ENCODE measurements at places on chromosomes 5 and 9.

DNA sequence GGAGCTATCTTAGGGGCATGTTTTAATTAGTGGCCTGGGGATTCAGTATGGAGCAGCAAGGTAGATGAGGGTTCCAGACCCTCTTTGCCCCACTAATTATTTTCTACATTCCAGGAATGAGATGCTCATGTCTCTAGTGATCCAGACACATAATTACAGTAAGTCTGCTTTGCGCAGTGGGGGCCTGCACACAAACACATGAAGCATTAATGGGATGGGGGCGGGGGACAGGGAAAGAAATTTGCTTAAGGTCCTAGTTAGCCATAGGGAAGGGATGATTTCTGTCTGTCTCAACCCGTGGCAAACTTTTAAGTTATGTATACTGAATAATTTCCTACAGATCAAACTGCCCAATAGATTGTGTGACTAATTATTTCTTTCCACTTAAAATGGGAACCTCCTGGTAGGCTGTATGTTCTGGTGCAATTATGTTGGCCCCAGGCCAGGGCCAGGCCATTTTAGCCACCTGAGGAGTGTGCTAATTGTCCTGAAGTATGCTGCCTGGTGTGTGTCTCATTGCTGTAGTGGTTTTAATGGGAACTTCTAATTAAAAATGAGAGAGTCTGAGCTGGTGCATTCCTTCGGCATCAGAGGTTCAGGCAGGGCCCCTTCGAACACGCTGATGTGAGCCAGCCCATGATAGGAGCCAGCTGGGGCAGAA lies 134.4 kb downstream of the PTTG1 start:
- DNase-seq: no peak

- DNase-seq: peak; percentile 9
Observed at GRCh38 chr5:89584339-89584956, 701.5 kb upstream of the MEF2C start.

- DNase-seq: no peak
Observed at GRCh38 chr9:14180093-14180959, 133.6 kb downstream of the NFIB start.

DNA sequence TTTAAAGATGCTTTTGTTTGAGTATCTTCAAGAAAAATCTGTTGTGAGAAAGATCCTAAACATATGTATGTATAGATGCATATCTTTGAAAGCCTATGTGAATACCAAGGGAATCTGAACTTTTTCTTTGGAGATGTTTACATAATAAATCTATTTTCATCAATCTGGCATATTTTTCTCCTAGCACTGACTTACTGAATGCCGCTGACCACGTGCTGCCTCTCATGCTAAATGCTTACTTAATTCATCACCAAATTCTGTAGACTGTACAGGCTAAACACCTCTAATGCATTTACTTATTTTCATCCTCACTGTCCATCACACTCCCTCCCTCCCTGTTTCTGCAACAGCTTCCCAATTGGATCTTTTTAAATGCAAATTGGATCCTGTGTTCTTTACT lies 566.2 kb upstream of the WWC1 start:
- no peak for DNase-seq

GRCh38 chr5:78483809-78484521 lies 123.5 kb downstream of the SCAMP1 start:
- no peak for DNase-seq

DNA sequence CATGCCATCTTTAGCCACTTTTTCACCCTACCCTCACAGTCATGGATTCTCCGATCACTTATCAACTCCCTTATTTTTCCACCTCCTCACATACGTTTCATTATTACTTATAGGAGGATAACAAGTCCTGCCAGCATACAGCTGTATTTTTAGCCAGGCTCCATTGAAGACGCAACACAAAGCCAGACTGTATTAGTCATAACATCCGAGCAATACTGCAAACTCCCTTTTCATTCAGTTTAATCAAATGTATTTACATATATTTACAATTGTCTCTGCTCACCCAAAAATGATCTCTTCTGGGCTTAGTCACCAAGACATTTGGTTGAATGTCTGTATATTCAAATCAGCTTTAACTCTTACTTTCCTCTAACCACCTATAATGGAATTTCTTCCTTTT lies 126.4 kb upstream of the PRLR start:
- DNase-seq: no peak

GRCh38 chr5:177232761-177233160 lies 70.8 kb downstream of the RAB24 start:
- no peak for DNase-seq

- no peak for DNase-seq
Observed at GRCh38 chr5:56640763-56641406, 174.5 kb upstream of the MAP3K1 start.

GRCh38 chr9:84819491-84819991 lies 150.0 kb downstream of the NTRK2 start:
- no peak for DNase-seq

DNA sequence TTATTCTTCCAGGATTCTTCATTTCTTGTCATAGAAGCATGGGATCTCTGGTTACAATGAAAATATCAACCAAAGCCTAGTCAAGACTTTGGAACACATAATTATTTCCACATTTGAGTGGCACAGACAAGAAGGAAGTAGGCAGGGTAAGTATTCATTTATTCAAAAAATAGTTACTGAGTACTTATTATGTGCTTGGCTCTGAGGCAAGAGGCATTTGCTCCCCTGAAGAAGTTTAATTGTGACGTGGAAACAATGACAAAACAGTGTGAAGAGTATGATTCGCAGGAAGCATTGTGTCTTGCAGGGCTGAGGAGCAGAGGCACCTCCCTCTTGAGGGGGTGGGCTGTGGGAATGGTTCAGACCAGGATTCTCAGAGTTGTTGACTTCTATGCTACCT lies 45.0 kb upstream of the TNFSF15 start:
- no peak for DNase-seq

DNA sequence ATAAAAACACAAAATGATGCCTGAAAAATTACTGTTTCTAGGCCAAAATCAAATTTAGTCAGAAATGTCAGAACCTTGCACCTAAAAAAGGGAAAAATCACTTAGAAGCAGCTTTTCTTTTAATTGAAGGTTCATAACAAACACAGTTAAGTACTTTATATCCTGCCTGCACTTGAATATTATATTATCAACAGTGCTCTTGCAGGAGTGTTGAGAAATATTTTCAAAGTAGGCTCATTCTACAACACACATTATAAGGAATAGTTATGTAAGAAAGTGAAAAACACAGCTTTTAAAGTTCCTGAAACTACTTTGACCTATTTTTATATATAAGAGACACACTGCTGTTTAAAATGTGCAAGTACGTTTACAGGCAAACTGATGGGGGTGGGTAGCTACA lies 8.3 kb downstream of the EDIL3 start:
- DNase-seq: no peak

GRCh38 chr9:92747459-92748232 lies 17.0 kb downstream of the BICD2 start:
- peak; percentile 17 for DNase-seq

GRCh38 chr9:137087409-137087925 lies 682 bp downstream of the MAN1B1 start:
- DNase-seq: no peak

DNA sequence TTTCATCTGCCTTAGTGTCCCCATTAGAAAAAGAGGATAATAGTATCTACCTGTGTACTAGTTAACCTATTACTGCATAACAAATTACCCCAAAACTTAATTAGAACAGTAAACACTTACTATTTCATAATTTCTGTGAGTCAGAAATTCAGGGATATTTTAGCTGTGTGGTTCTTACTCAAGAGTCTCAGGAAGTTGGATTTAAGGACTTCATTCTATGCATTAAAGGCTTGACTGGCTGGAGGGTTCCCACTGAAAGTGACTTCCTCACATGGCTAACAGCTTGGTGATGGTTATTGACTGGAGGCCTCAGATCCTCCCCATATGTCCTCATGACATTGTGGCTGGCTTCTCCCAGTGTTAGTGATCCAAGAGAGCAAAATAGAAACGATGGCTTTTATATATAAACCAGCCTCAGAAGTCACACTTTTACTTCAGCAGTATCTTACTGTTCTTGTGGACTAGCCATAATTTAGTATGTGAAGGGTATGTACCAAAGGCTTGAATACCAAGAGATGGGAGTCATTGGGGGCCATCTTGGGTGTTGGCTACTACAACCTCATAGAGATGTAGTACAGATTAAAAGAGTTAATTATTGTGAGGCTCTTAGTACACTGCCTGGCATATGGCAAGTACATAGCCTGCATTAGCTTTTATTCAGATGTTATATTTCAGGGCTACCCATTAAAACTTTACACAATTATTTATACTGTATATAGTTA lies 9.9 kb downstream of the RAD23B start:
- no peak for DNase-seq

- no peak for DNase-seq
Observed at GRCh38 chr9:75930190-75930589, 39.7 kb downstream of the PCSK5 start.

GRCh38 chr5:10538789-10539686 lies 24.8 kb upstream of the ANKRD33B start:
- DNase-seq: no peak

- DNase-seq: no peak
Observed at GRCh38 chr5:149845601-149846000, 99.0 kb downstream of the PDE6A start.

DNA sequence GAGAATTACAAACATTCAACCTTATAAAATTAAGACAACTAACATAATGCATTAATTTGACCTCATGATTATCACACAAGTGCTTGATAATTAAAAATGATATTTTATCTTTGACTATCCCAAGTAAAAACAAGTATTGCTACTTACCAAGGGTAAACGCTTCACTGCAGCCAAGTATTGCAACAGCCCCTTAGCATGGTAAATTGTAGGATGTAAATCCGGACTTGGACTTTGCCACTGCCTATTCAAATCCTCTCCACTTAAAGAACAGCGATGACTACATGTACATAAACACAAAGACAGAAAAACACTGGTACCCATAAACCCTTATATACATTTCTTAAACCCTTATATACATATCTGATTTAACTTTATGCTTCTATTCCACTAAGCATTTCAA lies 155.1 kb downstream of the AGTPBP1 start:
- no peak for DNase-seq

DNA sequence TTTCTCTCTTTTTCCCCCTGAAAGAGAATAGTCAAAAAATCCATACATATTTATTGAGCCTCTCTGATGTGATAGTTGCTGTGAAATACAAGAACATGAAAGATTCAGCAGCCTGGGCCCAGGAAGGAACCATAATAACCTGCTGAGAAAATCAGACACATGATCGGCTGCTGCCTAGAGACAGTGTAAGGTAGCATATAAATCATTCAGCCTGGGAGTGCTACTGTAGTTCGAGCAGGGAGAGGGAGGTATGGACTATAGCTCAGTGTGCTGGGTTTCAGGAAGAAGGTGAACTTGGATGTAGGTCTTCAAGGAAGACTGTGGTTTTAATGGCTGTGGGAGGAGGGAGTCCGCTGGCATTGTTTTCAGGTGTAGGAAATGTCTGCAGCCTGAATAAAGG lies 469.1 kb downstream of the RAB3C start:
- DNase-seq: no peak

- no peak for DNase-seq
Observed at GRCh38 chr5:70440-70839, 21.5 kb upstream of the PLEKHG4B start.

GRCh38 chr5:151700296-151700695 lies 13.6 kb upstream of the SPARC start:
- DNase-seq: no peak

DNA sequence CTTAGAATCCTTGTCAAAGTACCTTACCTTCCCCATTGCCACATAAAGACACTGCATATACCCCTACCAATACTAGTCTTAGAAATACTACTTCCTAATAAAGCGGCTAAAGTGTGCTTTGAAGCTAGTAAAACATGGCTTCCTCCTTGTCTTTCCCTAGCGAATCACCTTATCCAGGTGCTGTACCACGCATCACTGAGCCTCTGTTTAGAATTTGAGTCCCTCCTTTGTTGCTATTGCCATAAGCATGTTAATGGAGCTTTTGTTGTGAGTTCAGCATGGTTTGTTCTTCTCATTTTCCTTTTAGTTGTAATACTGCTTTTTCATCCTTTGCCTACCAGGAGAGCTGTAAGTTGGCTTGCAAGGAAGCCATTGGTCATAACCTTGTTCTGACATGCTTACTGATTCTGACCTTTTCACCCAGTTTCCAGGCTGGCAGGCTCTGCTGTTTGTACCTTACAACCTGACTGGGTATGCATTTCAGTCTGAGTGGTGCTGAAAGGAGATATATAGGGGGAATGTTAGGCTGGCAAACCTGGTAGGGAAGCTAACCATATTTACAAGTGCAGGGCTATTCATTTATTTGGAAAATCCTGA lies 49.8 kb downstream of the LMNB1 start:
- DNase-seq: no peak

- DNase-seq: peak; percentile 35
Observed at GRCh38 chr5:113092683-113093082, 116.1 kb downstream of the DCP2 start.

GRCh38 chr5:120988491-120988890 lies 524.4 kb downstream of the PRR16 start:
- no peak for DNase-seq

DNA sequence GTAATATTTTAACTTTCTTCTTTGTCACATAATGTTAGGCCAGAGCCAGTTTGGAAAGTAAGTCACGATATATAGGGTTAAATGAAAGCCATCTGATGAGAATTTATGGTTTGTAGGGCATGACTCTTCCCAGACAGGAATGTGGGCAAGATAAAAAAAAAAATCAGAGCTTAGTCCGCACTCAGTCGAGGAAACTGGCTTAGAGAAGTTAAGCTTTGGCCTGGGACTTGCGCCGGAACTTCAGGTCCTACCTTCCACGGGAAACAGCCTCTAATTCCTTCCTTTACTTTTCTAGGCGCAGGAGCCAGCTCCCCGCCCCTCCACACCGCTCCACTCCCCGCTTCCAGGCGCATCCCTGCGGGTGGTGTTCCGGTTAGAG lies 475 bp downstream of the DDX31 start:
- DNase-seq: peak; percentile 78

DNA sequence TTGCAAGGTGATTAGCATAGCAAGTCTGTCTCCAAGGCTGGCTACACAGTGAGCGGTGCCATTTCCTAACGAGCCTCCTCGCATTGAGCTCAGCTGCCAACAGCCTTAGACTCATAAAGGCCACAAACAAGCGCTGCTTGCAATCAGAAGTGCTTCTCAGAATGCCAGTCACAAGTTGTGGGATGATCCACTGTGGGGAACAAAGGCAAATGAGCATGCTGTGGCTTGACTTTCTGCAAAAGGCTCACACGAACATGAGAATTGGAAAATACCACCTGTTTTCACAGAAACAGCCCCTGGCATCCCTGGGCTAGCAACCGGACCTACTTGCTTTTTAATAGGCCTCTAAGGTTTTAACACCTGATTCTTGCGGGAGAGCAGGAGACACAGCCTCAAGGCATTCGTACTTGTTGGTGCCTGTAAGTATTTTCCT lies 215.5 kb downstream of the FANCC start:
- no peak for DNase-seq

Measured in SW480 (cell line).